ENCODE measurements at places on chromosomes 1 and 21.

GRCh38 chr1:233863901-233864545, 40.5 kb upstream of the SLC35F3 start:
- no peak for DNase-seq
- H3K4me1 ChIP-seq = no peaks in the 10 kb centered on the region
- H3K27ac ChIP-seq = no peak overlapping the region

GRCh38 chr1:1116701-1117468, 996 bp upstream of the C1orf159 start:
- peaks cover 12% of the 10 kb centered on the region for H3K36me3 ChIP-seq
- peaks cover 9% of the 10 kb centered on the region for H3K4me1 ChIP-seq
- DNase-seq = no peak
- no peak overlapping the region for H3K27ac ChIP-seq

DNA sequence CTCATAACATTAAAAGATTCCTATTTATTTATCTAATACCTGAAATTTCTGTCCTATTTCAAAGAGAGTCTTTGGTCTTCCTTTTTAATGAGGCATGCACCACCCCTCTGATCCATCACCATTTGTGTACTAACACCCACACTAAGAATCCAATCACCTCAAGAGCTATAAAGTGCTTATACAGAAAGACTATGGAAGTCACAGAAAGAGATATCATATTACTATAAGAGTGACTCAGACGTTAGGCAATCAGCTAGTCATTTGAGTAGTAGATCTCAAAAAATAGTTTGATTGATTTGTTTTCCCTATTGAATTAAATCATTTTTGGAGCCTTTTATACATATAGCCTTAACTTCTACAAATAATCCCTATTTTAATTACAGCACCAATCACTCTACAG, 46.1 kb downstream of the NME7 start:
- H3K27me3 ChIP-seq = no peaks in the 10 kb centered on the region
- no peak overlapping the region for H3K4me3 ChIP-seq
- no peak overlapping the region for H3K27ac ChIP-seq

- DNase-seq = no peak
- no peaks in the 10 kb centered on the region for H3K4me1 ChIP-seq
- no peaks in the 10 kb centered on the region for H3K36me3 ChIP-seq
- no peak overlapping the region for H3K27ac ChIP-seq
- no peak overlapping the region for H3K4me3 ChIP-seq
- peaks cover 14% of the 10 kb centered on the region for H3K27me3 ChIP-seq
Observed at GRCh38 chr1:236654957-236655356, 31.3 kb upstream of the ACTN2 start.

- peaks cover 4% of the 10 kb centered on the region for H3K27me3 ChIP-seq
- DNase-seq = no peak
- H3K27ac ChIP-seq = no peak overlapping the region
Observed at GRCh38 chr1:64046891-64047290, 156.5 kb upstream of the UBE2U start.

DNA sequence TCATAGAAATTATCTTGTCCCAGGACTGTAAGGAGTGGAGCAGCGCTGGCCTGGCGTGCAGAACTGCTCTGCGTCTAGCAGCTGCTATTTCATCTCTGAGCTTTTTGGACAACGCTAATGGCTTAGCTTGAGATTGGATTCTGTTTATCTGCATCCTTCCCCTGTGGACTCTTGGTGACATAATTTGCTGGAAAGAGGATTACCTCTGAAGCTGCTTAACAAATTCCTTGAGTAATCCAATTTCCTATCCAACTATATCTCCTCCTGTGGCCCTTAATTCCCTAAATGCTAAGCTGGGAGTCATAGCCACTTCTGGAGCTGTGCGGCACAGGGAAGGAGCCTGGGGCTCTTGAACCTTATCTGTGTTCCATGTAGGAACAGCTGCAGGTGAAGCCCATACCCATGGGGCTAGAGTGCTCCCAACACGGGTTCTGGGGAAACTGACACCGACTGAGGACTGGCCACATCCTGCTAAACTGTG, 43.2 kb downstream of the IL6R start:
- no peak for DNase-seq
- no peaks in the 10 kb centered on the region for H3K4me1 ChIP-seq
- H3K4me3 ChIP-seq = no peak overlapping the region
- no peak overlapping the region for H3K27ac ChIP-seq
- H3K36me3 ChIP-seq = no peaks in the 10 kb centered on the region

DNA sequence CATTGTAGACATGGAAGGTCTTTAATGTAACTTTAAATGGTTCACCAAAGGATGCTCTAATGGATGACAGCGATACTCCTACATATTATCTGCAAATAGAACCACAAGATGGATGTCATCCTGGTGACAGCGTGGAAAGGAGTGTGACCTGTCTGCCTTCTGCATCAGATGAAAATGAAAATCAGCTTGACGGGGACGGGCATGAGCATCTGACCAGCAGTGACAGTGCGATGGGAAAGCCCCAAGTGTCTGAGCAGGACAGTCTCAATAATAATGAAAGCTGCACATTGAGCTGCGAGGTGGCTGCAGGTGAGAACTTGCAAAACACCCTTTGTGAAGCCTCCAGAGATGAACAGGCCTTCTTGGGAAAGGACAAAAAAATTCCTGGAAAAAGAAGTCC, 25.2 kb downstream of the CNST start:
- H3K27me3 ChIP-seq = no peaks in the 10 kb centered on the region
- peak overlapping the region; percentile 2 for H3K27ac ChIP-seq
- no peak for DNase-seq
- H3K36me3 ChIP-seq = peaks cover 47% of the 10 kb centered on the region

DNA sequence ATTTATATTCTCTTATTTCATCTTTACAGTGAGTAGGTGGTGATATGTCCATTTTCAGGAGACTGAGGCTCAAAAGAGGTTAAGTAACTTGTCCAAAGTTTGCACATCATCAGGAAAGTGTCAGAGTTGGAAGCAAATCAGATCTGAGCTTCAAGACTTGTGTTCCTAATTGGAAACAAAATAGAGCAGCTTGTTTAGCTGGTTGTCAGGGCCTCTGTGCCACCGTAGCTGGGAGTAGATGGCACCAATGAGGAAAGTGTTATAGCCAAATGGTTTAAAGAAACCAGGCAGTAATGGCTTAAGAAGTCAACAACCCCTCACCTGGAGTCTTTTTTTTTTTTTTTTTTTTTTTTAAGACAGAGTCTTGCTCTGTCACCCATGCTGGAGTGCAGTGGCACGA, 19.7 kb downstream of the AGO1 start:
- H3K36me3 ChIP-seq = peaks cover 64% of the 10 kb centered on the region
- H3K4me1 ChIP-seq = no peaks in the 10 kb centered on the region
- H3K27ac ChIP-seq = no peak overlapping the region
- no peaks in the 10 kb centered on the region for H3K27me3 ChIP-seq

GRCh38 chr1:59332983-59333382, 36.1 kb downstream of the FGGY start:
- H3K4me1 ChIP-seq = no peaks in the 10 kb centered on the region
- peaks cover 6% of the 10 kb centered on the region for H3K36me3 ChIP-seq
- no peak overlapping the region for H3K27ac ChIP-seq

DNA sequence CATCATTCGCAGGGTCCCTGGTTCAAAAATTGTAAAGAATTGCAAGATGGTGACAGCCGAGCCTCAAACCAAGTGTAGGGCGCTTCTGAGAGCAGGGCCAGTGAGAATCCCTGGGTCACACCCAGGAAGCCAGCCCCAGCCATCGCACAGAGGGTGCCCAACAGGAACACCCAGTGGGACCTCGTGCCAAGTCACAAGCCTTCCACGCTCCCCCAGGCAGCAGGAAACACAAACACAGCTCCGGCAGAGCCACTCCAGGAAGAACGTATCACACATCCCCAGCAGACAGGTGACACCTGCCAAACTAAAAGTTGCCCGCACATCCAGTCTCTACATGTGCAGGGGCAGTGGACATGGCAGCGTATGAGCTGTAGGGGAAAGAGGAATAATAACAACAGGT, 20.2 kb downstream of the DHRS3 start:
- no peak overlapping the region for H3K4me3 ChIP-seq
- H3K4me1 ChIP-seq = peaks cover 13% of the 10 kb centered on the region
- no peaks in the 10 kb centered on the region for H3K36me3 ChIP-seq
- no peak for DNase-seq
- H3K27me3 ChIP-seq = peaks cover 18% of the 10 kb centered on the region
- H3K27ac ChIP-seq = no peak overlapping the region

DNA sequence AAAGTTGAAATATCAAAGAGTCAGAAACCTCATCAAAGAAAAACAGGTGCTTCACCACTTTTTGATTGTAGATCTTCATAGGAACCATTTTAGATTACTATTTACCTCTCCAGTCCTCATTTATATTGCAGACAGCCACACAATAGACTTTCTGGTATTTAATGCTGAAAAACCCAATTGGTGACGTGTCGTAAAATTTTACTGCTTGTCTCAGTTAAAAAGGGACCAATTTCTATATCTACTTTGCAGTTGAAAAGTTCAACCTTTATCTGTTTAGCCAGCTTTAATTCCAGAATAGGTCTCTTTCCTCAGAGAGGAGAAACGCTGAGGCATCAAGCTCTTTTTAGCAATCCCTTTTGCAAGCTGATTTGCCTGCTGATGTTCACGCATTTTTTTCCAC, 1722.4 kb downstream of the PLA2G4A start:
- H3K27ac ChIP-seq = no peak overlapping the region
- H3K36me3 ChIP-seq = no peaks in the 10 kb centered on the region
- H3K27me3 ChIP-seq = no peaks in the 10 kb centered on the region

GRCh38 chr1:26493267-26493666, 21.0 kb downstream of the HMGN2 start:
- H3K27ac ChIP-seq = no peak overlapping the region
- no peak overlapping the region for H3K4me3 ChIP-seq
- no peak for DNase-seq

DNA sequence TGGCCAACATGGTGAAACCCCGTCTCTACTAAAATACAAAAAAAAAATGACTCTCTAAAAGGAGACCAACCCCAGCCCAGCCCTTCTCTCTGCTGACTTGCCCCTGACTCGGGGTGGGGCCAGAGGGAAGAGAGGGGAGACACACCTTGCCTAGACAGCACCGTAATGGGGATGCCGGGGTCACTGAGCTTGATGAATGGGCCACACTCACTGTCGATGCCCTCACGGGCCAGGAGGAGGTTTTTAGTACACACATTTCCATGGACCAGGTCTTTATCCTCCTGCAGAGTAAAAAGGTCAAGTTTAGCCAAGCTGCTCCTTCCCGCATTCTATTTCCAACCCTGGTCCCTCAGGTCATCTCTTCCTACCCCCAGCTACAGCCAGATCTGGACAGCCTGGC, 99.7 kb downstream of the RAVER2 start:
- no peaks in the 10 kb centered on the region for H3K27me3 ChIP-seq
- H3K36me3 ChIP-seq = peaks cover 90% of the 10 kb centered on the region
- no peak overlapping the region for H3K4me3 ChIP-seq
- no peak for DNase-seq
- peaks cover 21% of the 10 kb centered on the region for H3K4me1 ChIP-seq

DNA sequence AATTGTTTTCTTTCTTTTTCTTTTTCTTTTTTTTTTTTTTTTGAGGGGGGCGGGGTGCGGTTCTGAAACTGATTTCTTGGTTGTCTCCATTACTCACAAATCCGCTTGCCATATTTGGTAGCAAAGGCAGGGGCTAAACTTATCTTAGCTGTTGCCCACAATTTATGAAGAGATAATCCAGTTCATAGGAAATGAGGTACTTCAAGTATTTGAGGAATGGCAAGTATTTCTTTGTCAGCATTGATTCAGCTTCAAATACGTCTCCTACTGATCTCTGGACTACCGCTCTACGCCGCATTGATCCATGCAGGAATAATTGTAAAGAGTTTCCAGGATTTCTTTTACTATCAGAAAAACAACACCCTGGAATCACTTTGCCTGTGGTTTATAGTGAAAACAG, 289.2 kb upstream of the DPYD start:
- no peaks in the 10 kb centered on the region for H3K36me3 ChIP-seq
- no peaks in the 10 kb centered on the region for H3K4me1 ChIP-seq
- no peaks in the 10 kb centered on the region for H3K27me3 ChIP-seq
- DNase-seq = no peak

DNA sequence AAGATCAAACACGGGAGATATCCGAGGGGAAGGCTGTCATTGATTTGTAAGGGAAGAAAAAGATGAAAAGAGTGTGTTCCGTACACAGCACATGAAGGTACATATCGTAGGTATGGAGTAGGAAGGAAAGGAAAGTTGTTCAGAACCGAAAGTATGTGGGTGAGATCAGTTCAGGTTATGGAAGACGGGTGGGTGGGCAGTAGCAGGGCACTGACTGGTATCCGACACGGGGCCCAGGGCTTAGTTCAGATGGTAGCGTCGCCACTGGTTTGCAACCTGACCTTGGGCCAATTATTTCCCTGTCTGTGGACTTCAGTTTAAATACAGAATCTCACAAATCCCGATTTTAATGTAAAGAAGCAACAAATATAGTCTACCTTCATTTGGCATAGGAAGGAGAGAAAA, 27.8 kb upstream of the A3GALT2 start:
- H3K36me3 ChIP-seq = peaks cover 9% of the 10 kb centered on the region
- peak overlapping the region; percentile 54 for H3K27ac ChIP-seq
- peaks cover 39% of the 10 kb centered on the region for H3K4me1 ChIP-seq
- no peaks in the 10 kb centered on the region for H3K27me3 ChIP-seq
